ENCODE measurements at places on chromosomes 3 and 15.

- no peak overlapping the region for H3K4me3 ChIP-seq
- H3K4me1 ChIP-seq = no peaks in the 10 kb centered on the region
- no peaks in the 10 kb centered on the region for H3K36me3 ChIP-seq
- no peaks in the 10 kb centered on the region for H3K27me3 ChIP-seq
- DNase-seq = no peak
- no peak overlapping the region for H3K27ac ChIP-seq
Observed at GRCh38 chr3:170055209-170055608, 17.4 kb downstream of the GPR160 start.

DNA sequence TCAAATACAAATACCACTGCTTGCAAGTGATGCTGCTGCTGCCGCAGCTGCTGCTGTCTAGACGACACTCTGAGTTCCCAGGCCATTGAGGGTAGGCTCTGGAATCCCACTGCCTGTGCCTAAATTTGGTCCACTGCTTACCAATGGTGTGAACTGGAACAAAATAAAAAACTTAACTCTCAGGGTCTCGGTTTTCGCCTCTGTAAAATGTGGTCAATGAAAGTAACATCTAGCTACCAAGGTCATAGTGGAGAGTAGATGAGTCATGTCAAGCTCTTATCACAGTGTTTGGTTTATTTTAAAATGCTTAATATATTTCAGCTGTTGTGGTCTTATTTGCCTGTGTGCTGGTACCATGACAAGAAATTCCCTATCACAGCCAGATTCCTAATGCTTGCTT lies 299.3 kb downstream of the CLSTN2 start:
- no peak overlapping the region for H3K27ac ChIP-seq
- no peaks in the 10 kb centered on the region for H3K36me3 ChIP-seq
- no peak for DNase-seq
- no peaks in the 10 kb centered on the region for H3K27me3 ChIP-seq

GRCh38 chr15:47003568-47003967 lies 713.7 kb upstream of the SEMA6D start:
- H3K36me3 ChIP-seq = no peaks in the 10 kb centered on the region
- H3K27ac ChIP-seq = no peak overlapping the region
- no peaks in the 10 kb centered on the region for H3K4me1 ChIP-seq
- no peak overlapping the region for H3K4me3 ChIP-seq
- DNase-seq = no peak

DNA sequence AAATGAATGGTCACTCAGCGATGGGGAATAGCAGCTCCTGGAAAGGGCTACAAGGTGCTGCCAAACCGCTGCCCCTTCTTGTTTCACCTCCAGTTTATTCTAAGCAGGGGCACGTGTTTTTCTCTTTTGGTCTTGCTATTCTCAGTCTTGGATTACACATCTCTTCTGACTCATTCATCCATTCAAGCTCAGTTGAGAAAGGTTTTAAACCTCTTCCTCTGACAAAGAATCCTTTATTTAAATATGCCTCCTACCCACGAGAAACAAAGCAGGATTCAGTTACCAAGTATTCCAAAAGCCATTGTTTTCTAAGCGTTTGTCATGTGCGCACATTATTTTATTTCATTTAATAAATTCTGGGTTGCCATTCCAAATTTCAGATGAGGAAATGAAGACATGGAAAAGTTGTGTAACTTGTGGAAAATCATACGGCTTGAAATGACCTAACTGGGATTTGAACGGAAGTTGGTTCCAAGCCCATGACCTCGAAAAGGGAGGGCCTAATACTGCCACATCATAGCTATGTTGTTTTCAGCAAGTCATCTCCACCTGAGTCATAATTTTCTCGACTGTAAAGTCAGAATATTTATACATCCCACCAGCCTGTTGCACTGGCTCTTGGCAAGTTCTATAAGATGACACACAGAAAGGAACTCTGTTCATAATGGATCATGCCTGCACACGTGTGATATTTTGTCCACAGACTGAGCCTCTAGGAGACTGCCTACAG lies 292.0 kb upstream of the SLCO3A1 start:
- no peaks in the 10 kb centered on the region for H3K27me3 ChIP-seq
- H3K4me1 ChIP-seq = no peaks in the 10 kb centered on the region
- H3K27ac ChIP-seq = no peak overlapping the region
- DNase-seq = no peak

- no peak overlapping the region for H3K4me3 ChIP-seq
- no peak overlapping the region for H3K27ac ChIP-seq
- no peaks in the 10 kb centered on the region for H3K4me1 ChIP-seq
- H3K27me3 ChIP-seq = no peaks in the 10 kb centered on the region
Observed at GRCh38 chr3:8856721-8857120, 87.3 kb upstream of the OXTR start.

GRCh38 chr15:82651708-82652107 lies 4.5 kb upstream of the CPEB1 start:
- DNase-seq = no peak
- no peak overlapping the region for H3K27ac ChIP-seq
- no peaks in the 10 kb centered on the region for H3K27me3 ChIP-seq
- H3K4me3 ChIP-seq = no peak overlapping the region
- H3K4me1 ChIP-seq = no peaks in the 10 kb centered on the region

DNA sequence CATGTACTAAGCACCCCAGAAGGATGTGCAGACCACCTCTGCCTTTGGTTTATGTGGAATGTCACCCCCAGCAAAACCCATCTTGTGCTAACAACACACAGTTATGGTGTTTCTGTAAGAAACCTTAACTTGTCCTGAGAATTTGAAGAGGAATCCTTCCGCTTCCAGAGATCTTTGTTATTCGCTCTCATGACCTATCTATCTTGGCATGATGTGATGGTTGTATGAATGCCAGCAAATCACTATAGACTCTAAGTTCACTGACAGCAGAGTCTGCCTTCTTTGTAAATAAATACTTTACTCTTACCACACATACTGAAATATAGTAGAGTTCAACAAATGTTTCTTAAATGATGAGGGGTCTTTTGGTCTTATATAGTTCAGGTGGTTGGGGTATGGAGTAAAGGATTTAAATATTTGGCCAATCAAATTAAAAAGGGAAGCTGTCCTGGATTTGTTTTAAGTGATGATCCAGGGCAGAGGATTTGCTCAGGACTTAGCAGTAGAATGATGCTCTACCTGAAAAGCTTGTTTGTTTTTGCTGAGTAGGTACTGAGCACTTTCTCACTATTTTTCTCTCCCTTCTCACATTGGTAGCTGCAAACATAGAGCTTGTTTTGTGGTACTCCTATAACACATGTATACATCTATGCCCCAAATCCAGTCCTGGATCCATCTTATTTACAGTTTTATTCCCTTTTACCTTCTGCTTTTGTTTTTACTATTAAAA lies 27.9 kb upstream of the RTP1 start:
- no peak overlapping the region for H3K4me3 ChIP-seq
- no peaks in the 10 kb centered on the region for H3K4me1 ChIP-seq
- DNase-seq = no peak
- no peaks in the 10 kb centered on the region for H3K36me3 ChIP-seq

- H3K27me3 ChIP-seq = no peaks in the 10 kb centered on the region
- no peak for DNase-seq
- no peak overlapping the region for H3K4me3 ChIP-seq
- H3K4me1 ChIP-seq = peaks cover 1% of the 10 kb centered on the region
- H3K36me3 ChIP-seq = no peaks in the 10 kb centered on the region
Observed at GRCh38 chr3:151568184-151568583, 107.3 kb upstream of the IGSF10 start.

- no peaks in the 10 kb centered on the region for H3K27me3 ChIP-seq
- H3K36me3 ChIP-seq = no peaks in the 10 kb centered on the region
- no peaks in the 10 kb centered on the region for H3K4me1 ChIP-seq
- no peak overlapping the region for H3K27ac ChIP-seq
Observed at GRCh38 chr3:156749244-156749643, 74.9 kb downstream of the TIPARP start.

DNA sequence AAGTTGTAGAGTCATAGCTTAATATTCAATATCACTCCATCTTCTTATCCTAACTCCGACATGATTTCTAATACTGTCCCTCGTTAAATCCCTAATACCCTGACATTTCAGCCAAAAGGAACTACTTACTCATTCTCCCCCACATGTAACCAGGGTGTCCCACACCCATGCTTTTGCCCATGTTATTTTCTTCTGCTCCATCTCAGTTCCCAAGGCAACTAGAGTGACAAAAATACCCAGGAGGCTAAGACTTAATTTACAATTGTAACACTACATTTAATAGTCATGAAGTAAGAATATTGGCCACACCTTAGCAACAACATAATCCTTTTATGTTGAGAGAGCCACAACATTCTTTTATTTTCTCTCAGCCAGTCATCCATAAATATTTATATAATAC lies 248.5 kb upstream of the TGFBR2 start:
- H3K4me3 ChIP-seq = no peak overlapping the region
- no peak for DNase-seq
- H3K4me1 ChIP-seq = peaks cover 7% of the 10 kb centered on the region
- H3K36me3 ChIP-seq = no peaks in the 10 kb centered on the region
- no peaks in the 10 kb centered on the region for H3K27me3 ChIP-seq

GRCh38 chr3:189632242-189632641 lies 1.1 kb downstream of the TP63 start:
- H3K36me3 ChIP-seq = no peaks in the 10 kb centered on the region
- no peak overlapping the region for H3K4me3 ChIP-seq
- DNase-seq = no peak
- H3K4me1 ChIP-seq = no peaks in the 10 kb centered on the region
- no peaks in the 10 kb centered on the region for H3K27me3 ChIP-seq

DNA sequence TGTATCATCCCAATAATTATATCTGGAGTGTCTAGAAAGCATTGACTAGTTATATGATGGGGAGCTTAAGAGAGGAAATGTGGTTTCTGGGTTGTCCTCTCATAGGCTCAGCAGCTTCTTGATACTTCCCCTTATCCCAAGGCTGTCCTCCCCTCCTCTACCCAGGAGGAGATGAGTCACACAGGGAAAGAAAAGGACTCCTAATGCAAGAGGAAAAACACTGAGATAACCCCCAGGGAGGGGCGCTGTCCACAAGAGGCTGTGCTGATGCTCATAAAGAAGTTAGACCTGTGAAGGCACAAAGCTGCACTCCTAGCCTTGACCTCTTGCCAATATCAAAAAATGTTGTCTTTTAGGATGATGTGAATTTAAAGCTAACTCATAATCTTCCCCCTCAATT lies 28.8 kb upstream of the GYG1 start:
- no peaks in the 10 kb centered on the region for H3K4me1 ChIP-seq
- no peaks in the 10 kb centered on the region for H3K36me3 ChIP-seq
- no peak overlapping the region for H3K4me3 ChIP-seq
- H3K27me3 ChIP-seq = no peaks in the 10 kb centered on the region

DNA sequence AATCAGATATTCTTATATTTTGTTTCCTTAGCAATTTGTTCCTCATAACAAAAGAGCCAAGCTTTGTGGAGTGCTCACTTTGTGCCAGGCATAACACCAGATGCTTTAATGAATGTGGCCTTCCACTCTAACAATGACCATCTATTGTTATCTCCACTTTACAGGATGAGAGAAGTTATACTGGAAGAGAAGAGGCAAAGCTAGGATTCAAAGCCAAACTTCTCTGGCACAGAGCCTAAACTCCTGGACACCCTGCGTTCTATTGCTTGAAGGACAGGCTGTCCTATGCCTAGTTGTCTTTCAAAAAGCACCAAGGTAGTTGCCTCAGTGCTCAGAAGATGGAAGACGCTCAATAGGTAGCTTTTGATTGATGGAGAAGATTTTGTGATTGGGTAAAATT lies 123.2 kb upstream of the FEZF2 start:
- no peak for DNase-seq
- H3K27me3 ChIP-seq = no peaks in the 10 kb centered on the region
- no peak overlapping the region for H3K27ac ChIP-seq
- no peaks in the 10 kb centered on the region for H3K36me3 ChIP-seq
- no peaks in the 10 kb centered on the region for H3K4me1 ChIP-seq

DNA sequence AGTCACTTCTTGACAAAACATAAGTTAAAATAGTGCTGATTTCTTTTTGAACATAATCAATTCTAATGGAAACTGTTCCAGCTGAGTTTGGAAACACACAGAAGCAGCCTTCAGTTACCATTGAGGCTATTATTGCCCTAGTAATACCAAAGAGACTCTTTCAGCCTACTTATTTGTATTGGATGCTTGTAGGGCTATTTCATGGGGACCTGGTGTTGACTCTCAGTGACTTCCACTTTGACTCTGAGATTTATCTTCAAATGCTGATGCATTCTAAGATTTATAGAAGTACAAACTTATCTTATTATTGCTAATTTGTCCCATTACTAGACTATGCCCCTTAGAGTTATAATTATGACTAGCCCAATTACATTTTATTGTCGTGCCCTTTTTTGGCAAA lies 67.4 kb downstream of the CMSS1 start:
- no peak overlapping the region for H3K4me3 ChIP-seq
- H3K36me3 ChIP-seq = no peaks in the 10 kb centered on the region
- H3K27me3 ChIP-seq = no peaks in the 10 kb centered on the region
- peaks cover 2% of the 10 kb centered on the region for H3K4me1 ChIP-seq

- no peaks in the 10 kb centered on the region for H3K27me3 ChIP-seq
- H3K4me1 ChIP-seq = no peaks in the 10 kb centered on the region
- H3K4me3 ChIP-seq = no peak overlapping the region
- DNase-seq = no peak
Observed at GRCh38 chr15:47769166-47769565, 51.9 kb downstream of the SEMA6D start.

GRCh38 chr15:36571301-36571700 lies 8.1 kb upstream of the CDIN1 start:
- H3K36me3 ChIP-seq = no peaks in the 10 kb centered on the region
- no peaks in the 10 kb centered on the region for H3K4me1 ChIP-seq
- DNase-seq = no peak
- no peak overlapping the region for H3K27ac ChIP-seq
- no peaks in the 10 kb centered on the region for H3K27me3 ChIP-seq
- H3K4me3 ChIP-seq = no peak overlapping the region

DNA sequence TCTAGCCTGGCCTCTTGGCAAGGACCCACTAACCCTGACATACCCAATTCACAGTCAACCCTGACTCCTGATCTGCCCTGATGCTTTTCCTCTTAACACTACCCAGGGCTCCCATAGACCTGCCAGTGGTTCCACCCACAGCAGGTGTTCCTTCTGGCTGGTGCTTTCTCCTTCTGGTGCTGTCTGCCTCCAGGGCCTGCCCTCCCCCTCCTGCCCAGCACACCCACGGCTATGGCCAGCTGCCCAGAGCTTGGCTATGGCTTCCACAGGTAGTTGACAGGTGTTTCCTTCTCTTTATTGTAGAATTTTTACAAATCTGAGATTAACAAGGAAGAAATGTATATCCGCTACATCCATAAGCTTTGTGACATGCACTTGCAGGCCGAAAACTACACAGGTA lies 46.5 kb upstream of the MANF start:
- H3K4me3 ChIP-seq = no peak overlapping the region
- no peaks in the 10 kb centered on the region for H3K27me3 ChIP-seq
- peaks cover 2% of the 10 kb centered on the region for H3K4me1 ChIP-seq
- H3K36me3 ChIP-seq = no peaks in the 10 kb centered on the region

- no peaks in the 10 kb centered on the region for H3K4me1 ChIP-seq
- no peak overlapping the region for H3K4me3 ChIP-seq
- no peak overlapping the region for H3K27ac ChIP-seq
- no peaks in the 10 kb centered on the region for H3K27me3 ChIP-seq
- no peaks in the 10 kb centered on the region for H3K36me3 ChIP-seq
- DNase-seq = no peak
Observed at GRCh38 chr3:98972155-98972554, 70.7 kb upstream of the DCBLD2 start.

- H3K4me1 ChIP-seq = no peaks in the 10 kb centered on the region
- no peak for DNase-seq
- H3K36me3 ChIP-seq = no peaks in the 10 kb centered on the region
- no peak overlapping the region for H3K27ac ChIP-seq
- no peak overlapping the region for H3K4me3 ChIP-seq
Observed at GRCh38 chr3:59286791-59287531, 237.1 kb upstream of the CFAP20DC start.
